ENCODE measurements at places on chromosomes 11 and 22.

- DNase-seq, result no peak
Measured at GRCh38 chr11:32893093-32893342, 407 bp downstream of the QSER1 start.

DNA sequence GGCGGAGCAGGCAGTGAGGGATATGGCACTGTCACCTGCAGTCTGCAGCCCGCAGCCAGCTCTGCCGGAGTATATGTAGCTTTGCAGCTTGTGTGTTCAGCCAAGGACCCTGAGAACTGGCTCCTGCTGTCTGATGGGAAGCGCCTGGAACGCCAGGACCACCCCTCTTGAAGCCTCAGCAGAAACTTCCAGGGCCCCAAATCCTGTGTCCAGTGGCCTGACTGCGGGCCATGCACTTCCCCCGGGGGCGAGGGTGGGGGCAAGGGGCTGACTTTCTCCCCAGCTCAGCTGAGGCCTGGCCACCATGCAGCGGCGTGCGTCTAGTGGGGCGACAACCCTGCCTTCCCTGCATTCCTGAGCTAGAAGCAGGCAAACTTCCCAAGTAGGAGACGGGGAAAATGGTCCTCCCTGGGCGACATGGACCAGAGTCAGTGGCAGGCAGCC, 32.3 kb downstream of the PISD start:
- no peak for DNase-seq

DNA sequence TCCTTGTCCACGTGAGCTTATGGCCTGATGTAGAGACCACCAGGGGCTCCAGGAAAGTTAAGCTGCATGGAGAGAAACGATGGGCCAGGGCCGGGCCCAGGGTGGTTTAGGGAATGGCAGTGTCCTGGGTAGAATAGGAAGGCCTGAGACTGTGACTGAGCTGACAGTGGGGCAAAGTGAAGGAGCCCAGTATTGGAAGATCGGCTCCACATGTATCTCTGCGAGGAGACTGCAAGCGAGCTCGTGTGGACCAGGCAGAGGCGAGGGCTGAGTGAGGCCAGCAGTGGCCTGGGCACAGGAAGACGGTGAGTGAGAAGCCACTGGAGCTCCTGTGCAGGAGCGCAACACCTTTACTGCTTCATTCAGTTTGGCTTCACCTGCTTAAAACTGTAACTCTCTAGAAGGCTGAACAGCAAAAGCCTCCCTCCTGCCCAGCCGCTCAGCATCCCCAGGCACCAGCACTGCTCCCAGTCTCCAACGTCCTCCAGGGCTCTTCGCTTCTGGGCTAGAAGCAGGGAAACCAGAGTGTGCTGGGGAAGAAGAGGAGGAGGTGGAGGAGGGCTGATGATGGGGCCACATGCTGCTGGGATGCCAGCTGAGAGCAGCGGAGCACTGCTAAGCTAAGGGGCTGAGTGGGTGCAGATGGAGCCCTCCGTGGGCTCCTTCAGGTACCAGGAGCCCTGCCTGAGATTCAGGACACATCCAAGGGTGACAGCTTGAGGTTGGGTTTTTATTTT, 13.5 kb downstream of the TCIRG1 start:
- no peak for DNase-seq

GRCh38 chr22:38569181-38569971, 607 bp downstream of the DMC1 start:
- DNase-seq, result peak; percentile 58

GRCh38 chr11:7088921-7089320, at the start of gene RBMXL2:
Gene RBMXL2 (plus strand): TSS chr11:7088998. CDS start chr11:7089121, 123 bp downstream.
- DNase-seq, result no peak

- DNase-seq, result no peak
Measured at GRCh38 chr11:123292647-123293046, 97.6 kb upstream of the CLMP start.

- no peak for DNase-seq
Measured at GRCh38 chr22:38674888-38675287, 6.9 kb upstream of the TOMM22 start.
